ENCODE measurements at places on chromosomes 2 and 18.

DNA sequence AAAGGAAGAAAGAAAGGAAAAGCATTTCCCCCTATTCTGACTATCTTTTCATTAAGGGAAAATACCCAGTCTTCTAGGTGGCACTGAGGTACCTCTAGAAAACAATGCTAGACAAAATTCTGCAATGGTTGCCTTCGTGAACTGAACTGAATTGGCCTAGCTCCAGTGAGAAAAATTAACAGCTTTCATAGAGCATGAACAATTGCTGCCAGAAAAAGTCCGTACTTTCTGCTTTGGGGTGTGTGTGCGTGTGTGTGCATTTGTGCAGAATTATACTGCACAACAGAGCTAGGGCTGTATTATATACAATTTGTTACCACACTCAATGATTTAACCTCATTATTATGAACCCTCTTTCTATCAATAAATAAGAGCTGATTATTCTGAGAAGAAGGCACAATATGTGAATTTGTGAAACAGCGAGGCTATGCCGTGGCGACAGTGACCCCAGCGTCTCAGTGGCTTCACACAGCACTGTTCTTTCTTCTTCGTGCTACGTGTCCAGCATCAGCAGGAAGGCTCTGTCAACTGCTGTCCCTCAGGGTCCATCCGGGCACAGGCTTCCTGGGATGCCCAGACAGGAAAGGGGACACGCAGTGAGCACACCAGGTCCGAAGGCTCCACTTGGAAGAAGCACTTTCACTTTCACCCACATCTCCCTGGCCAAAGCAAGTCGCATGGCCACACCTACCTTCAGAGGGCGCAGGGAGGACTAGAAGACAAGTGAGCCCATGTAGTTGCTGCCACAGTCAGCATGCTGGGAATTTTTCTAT lies 47.5 kb downstream of the PTGR3 start:
- no peak for DNase-seq

DNA sequence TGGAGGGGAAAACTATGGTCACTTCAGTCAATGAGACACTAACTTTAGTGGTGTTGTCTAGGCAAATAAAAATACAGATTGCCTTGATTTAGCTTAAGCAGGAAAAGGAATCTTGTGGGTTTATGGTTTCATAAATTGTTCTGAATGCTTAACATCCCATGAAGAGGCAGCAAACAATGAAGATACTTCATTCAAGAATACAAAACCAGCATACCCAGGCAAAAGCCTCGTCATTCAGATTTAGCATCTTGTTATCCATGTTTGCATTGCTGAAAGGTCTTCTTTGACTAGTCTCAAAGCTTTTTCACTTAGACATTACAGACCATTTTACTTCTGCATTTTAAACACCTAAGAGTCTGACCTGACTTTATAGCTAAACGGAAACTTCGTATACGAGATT lies 272.7 kb upstream of the FSHR start:
- DNase-seq = no peak

- DNase-seq = no peak
Observed at GRCh38 chr2:218152777-218153176, 14.0 kb downstream of the CXCR1 start.

- DNase-seq = no peak
Observed at GRCh38 chr2:176584333-176584732, 315.1 kb downstream of the MTX2 start.

- no peak for DNase-seq
Observed at GRCh38 chr2:195392446-195393336, 264.3 kb upstream of the SLC39A10 start.

DNA sequence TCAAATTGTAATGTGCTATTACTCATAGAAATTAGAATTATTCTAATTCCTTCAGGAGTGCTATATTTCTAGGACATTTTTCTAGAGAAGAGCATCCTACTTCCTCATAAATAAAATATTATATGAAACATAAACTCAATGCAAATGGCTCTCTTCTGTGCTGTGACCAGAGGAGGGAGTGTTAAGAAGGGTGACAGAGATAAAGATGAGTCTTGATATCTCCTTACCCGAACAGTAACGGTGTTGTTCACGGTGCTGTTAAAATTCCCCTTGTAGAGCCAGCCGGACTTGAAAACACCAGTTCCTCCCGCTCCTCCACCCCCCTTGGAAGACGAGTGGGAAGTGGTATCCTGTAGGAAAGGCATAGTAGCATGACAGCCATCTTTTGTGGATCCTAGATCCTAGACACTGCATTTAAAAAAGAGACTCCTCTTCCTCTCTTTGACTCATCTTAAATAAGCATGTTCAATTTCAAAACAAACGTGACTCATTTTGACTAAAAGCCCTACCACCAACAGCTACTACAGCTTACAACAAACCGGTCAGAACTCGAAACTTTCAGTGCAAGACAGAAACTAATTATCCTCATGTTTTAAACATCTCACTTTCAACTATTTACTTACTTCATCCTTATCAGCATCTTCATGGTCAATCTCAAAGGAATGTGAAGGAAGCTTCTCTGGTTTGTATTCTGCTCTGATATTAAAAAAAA lies 156.3 kb downstream of the DOCK10 start:
- no peak for DNase-seq

DNA sequence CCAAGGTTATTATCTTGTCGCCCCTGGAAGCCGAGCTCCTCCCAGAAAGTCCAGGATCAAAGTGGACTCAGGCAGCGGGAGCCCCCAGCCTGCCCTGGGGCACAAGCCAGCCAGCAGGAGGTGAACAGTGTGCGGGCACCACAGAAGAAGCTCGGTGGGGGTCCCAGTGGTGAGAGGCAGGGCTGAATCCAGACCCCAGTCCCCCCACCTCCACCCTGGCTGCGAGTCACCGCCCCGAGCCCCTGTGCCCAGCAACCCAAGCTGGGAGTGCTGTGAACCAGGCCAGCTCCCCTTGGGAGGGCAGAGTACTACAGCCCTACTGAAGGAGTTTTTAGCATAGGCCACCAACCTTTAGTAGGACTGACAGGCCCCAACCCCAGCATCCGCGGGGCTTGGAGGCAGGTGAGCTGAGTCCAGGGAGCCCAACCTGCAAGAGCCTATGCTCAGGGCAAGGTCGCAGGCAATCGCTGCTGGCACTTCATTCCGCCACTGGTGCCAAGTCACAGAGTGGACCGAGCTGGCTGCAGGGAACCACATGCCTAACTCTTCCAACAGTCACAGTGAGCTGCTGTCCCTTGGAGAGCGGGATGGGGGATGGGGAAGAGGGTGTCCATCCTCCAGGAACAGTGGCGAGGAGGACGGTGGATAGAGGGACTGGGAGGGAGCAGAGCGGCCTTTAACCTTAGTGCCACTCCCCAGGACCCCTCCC lies 3.0 kb downstream of the PIEZO2 start:
- no peak for DNase-seq

- no peak for DNase-seq
Observed at GRCh38 chr2:227942021-227942420, 70.6 kb downstream of the DAW1 start.

- DNase-seq = no peak
Observed at GRCh38 chr2:3176071-3176868, 201.3 kb downstream of the EIPR1 start.

DNA sequence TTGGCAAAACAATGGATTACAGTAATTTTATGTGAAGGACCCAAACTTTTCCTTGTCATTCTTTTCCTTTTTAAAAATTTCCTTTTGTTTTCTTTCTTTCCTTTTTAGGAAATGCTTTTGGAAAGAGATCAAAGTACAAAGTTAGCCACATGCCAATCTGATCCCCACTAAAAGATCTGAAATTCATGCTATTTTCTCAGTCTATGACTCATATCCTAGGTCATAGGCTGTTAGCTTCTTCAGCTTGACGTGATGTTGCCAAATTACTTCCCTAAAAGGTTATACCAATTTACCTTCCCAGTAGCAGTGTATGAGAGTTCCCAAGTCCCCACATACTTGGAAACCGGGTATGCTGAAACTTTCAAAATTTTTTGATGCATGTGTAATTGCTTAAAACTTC lies 355.3 kb downstream of the INSIG2 start:
- DNase-seq = no peak
